Stimulated activated CD4-positive, alpha-beta T cell treated with anti-CD3 and anti-CD28 coated beads, Interleukin-1b, Interleukin-23, amount 100 ng/mL, for 24 hours (primary cell): ENCODE measurements at places on chromosomes 11 and 22.

- no peak for DNase-seq
Observed at GRCh38 chr11:104490182-104490581, 326.2 kb upstream of the PDGFD start.

DNA sequence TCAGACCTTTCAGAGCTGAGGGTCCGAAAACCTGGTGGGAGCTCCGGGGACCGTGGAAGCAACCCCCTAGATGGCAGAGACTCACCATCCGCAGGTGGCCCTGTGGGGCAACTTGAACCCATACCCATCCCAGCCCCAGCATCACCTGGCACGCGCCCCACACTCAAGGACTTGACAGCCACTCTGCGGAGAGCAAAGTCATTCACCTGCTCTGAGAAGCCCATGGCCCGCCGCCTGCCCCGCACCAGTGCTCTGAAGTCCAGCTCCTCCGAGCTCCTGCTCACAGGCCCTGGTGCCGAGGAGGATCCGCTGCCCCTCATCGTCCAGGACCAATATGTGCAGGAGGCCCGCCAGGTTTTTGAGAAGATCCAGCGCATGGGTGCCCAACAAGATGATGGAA is 2.0 kb downstream of the ARHGEF17 start:
- no peak for DNase-seq

DNA sequence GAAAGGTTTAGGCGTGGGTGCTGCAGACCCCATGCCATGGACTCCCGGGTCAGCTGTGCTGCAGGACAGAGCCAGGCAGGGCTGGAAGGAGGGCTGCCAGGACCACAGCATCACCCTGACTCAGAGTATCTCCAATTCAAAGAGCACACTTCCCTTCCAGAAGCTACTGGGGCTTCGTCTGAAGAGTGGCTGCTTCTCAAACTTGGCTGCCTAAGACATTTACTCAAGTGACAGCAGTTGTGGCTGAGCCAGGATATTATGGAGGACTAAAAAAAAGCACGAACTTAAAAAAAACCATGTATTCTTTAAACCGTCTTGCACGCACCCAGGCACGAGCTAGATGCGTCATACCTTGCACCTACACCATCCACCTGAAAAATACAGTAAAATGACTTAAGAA is 13.0 kb upstream of the BID start:
- DNase-seq, result no peak

DNA sequence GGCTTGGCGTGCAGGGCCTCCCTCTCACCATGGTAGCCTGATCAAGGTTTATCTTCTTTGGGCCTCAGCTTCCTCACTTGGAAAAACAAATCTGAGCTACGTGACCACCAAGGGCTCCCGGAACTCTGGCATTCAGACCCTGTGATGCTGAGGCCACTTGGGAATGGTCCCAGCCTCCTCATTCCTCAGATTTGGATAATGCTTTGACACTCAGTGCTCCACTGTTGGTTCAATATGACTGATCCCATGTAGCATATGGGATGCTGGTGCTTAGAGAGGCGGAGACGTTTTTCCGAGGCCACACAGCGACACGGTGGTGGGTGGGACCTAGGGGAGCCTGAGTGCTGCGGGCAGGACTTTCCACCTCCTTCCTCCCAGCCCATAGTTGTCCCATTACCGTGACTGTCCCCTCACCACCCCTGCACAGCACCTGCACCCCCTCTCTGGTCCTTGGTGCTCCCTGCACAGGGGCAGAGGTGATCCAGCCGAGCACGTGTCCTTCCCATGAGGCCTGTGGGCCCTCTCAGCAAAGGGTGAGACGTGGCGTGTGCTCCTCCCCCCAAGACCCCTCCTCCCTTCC is 23.1 kb downstream of the MB start:
- DNase-seq, result no peak

DNA sequence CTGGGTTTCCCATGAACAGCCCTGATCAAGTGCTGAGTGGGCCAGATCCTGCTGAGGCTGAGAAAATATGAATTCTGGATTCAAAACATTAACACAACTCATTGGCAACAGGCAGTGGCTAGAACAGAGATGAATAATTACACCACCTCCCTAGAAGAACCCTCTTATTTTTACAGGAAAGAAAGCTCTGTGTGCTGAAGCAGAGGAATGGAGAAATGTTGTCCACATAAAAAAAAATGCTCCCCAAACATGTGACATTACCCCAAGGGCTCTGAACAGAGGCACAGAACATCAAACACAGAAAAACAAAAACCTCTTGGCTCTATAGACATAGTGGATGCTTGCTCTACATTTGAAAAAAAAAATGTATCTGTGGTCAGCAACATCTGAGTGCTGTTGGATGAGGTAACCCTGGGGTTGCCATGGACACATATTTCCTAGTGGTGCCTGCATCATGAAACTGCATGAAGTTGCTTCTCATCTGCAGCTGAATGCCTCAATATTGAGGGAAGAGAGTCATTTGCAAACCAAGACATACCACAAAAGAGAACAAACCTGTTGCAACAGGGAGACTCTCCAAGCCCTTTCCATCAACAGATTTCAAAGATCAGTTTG is 98.8 kb downstream of the SNX19 start:
- DNase-seq, result no peak

- no peak for DNase-seq
Observed at GRCh38 chr22:20089226-20089976, 9.4 kb downstream of the DGCR8 start.

- no peak for DNase-seq
Observed at GRCh38 chr11:9636691-9637090, 27.2 kb upstream of the SWAP70 start.

- DNase-seq, result no peak
Observed at GRCh38 chr11:60338053-60338452, 11.0 kb downstream of the MS4A6E start.

DNA sequence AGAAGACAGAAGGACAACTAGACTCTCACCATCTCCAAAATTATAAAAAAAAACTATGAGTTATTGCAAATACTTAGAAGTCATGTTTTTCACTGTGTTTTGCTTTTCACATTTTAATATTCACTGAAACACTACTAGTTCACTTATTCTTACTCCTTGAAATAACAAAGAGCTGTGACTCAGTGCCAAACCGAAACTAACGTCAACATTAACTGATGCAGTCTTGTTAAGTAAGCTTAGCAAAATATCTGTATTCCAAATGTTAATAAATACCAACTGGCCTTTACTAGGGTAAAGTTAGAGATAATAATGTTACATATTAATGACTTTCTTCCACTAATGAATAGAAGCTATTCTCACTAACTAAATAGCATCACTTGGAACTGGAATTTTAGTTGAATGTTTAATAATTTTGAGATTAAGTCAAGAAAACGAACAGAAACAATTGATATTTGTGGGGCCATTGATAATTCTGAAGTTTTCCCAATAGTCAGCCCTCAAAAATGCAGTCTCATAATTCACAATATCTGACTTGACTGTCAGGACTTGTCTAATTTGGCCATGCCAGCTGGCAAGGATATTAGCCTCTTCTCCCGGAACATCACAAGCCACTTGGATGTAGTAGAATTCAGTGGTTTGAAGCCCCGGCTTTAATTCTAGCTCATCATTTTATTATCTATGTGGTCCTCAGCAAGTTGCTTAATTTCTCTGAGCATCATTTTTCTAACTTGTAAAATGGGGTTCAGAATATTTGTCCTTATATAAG is 230.1 kb upstream of the DDI1 start:
- DNase-seq, result no peak

- no peak for DNase-seq
Observed at GRCh38 chr22:47540011-47540410, 777.6 kb downstream of the TBC1D22A start.

DNA sequence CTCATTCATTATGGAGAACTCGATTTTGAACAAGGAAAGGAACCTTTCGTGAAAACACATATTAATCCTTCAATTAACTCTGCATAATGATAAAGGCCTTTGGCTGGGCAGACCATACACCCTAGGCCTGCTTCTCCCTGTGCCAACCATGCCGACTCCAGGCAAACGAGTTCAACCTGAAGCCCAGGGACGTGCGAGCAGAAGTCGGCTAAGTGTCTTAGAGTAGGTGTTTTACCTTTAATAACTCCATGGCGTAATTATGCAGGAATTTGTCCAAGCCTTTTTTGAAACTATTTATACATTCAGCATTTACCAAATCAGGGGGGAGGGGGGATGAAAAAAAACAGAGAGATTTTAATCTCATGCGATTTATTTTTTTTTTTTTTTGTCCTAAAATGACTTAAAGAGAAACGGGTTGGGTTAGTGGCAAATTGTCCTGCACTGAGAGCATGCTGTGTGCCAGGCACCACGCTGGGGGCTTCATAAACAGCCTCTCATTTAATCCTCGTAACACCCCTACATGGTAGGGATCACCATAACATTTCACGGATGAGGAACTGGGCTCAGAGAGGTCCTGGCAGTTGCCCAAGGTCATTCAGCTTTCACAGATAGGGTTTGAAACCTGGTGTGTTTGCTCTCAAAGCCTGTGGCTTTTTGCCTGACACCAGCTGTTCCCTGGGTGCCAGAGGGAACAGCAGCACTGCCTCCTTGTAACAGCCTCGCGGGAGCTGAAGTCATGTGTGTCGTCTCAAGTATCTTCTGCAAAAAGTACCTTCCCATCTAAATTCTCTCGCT is 423.9 kb downstream of the MN1 start:
- no peak for DNase-seq

- DNase-seq, result peak; percentile 77
Observed at GRCh38 chr22:25447686-25448434, 116.6 kb upstream of the GRK3 start.

DNA sequence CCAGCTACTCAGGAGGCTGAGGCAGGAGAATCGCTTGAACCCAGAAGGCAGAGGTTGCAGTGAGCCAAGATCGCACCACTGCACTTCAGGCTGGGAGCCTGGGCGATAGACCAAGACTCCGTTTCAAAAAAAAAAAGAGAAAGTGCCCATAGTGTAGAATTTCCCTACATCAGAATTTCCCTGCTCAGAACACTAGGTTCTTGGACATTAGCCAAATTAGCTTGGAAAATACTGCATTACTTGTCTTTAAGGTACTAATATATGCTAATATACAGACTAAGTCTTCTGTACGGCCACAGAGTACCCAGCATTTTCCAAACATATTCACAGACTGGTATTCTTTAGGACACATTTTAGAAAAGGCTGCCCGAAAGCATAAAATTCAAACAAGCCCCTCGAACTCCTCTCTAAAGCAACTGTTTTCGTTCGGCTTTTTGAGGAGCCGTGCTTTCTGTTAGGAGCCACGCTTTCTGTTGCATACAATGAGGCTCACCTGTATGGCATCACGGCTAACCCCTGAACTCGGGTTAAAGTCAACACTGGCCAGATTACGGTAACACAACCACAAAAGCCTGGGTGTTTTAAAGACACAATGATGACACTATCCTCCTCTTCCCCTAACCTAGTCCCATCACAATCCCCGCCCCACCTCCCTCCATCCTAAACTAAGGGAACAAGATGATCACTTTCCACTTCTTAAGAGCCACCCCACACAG is 18.4 kb downstream of the TNKS1BP1 start:
- no peak for DNase-seq
